ENCODE measurements at places on chromosomes 3 and 15. TPM values are rescaled to one million over a fixed set of nuclear protein-coding genes. Genes with fewer than 3 reads are reported as not detected.

GRCh38 chr3:110576960-110577359, 494.7 kb upstream of the NECTIN3 start:
- DNase-seq = peak; percentile 82

GRCh38 chr15:58026051-58026450, 39.5 kb downstream of the ALDH1A2 start:
- DNase-seq = no peak

DNA sequence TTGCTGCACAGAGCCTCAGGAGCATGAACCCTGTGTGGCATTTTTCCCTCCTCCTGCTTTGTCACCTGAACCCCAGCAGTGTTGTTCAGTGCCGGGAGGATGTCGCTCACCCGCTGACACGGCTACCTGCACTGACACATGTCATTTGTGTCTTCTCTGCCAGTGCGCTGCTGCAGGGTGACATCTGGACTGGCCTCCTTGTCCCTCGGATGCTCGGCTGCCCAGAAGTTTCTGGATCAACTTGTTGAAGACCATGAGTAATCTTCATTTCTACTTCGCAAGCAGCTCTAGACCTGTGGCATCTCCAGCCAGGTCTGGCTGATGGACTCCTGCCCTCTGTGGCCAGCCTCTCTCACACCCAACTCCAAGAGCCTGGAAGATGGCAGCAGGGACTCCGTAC, 311.1 kb upstream of the C2CD4B start:
- DNase-seq = no peak

DNA sequence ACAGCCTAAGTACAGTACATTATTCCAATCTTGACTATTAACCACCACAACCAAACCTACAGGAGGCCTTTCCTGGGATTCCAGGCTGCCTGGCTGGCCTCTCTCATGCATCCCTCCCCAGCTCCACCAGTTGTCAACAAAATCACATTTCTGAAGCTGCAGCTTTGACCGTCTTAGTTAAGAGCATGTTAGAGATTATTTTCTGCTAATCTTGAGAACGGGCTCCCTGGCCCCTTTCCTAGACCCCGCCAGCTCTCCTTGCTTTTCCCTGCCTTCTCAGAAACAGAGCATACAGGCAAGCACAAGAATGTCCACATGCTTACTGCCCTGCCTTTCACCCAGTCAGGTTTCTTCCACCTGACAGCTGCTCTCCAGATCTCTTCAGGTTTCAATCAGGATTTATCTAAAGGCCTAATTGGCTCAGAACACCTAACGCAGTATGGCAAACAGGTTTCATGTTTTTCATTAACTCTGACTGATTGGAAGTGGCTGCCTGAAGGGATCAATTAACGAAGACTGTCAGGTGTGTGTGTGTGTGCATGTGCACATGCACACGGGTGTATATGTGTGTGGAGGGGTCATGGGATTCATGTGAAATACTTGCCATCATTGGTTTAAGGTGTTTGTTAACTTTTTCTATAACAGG, 12.3 kb downstream of the KY start:
- DNase-seq = no peak

DNA sequence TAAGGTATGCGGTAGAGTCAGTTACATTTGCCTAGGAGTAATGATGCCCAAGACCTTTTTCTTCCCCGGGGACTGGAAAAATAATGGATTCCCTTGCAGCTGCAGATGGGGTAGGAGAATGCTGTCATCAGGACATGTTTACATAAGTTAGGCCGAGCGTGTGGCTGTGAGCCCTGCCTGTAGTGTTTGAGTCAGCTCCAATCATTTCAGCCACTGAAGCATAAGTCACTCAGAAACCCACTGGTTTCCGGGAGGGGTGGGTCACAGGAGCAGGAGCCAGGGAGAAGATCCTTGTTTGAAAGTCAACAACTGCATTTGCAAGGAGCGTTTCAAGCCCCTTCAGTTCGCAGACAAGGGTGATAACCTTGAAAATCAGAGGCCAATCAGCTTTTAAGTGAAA, 562.3 kb downstream of the MCTP2 start:
- DNase-seq = peak; percentile 78

- DNase-seq = no peak
These were observed 64.0 kb upstream of the TTBK2 start for GRCh38 chr15:42984493-42985034.

DNA sequence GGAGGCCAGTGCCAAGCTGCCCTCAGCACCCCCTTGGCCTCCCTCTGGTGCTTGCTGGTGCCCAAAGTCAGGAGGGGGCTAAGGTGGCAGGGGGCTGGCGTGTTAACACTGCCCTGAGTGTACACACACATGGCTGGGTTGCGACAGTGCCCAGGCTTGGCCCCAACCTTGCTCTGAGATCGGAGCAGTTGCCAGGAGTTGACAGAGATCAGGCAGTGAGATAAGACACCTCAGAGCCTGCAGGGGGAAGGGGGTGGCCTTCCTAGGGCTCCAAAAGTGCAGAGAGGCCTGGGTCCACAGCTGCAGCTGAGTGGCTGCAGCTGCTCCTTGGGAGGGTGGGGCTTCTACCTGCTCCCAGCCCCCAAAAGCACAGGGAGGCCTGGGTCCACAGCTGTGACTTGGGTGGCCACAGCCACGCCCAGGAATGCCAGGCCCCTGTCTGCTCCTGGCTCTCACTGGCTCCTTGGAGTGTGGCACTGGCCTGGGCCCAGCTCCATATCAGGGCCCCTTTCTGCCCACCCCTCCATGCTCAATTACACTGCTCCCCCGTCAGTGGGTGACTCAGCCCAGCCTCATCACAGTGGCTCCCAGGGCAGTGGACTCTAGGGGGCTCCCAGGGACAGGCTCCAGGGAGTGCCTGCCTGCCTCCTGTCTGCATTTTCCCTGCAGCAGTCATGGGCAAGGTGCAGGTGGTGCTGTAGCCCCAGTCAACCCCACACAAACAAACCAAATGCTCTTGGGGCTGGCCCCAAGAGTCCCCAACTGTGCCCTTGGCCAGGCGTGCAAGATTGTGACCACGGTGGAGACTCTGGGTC, 56.4 kb upstream of the C15orf39 start:
- DNase-seq = no peak

GRCh38 chr3:174325171-174325570, 534.0 kb upstream of the NAALADL2 start:
- DNase-seq = no peak

Gene FBXL2
- 16.2 TPM for total RNA-seq

Gene TRH
- total RNA-seq = not detected

GRCh38 chr15:99006904-99007495, 592 bp downstream of the PGPEP1L start:
- no peak for DNase-seq

Gene FOXL2NB
- total RNA-seq = not detected

DNA sequence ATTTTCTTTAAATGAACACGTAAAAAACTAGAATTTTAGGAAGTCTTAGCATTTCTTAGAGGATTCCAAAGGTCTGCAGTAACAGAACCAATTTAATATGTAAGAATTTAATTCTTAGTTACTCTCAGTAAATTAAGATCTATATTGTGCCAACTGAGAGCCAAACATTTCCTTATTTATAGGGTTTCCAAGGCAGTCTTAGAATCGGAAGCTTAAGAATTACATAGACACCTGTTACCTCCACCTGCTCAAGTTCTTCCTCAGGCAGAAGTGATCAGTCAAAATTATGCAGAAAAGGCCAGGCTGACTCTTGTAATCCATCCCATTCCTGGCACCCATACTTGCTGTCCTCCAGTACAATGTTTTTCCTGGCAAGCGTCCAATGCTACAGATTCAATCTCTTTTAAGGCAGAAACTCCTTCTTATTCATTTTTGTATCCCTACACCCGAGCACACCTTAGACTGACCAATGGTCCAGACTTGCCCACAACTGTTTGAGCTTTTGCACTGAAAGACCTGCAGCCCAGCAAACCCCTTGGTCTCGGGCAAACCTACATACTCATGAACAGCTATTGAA, 64.3 kb downstream of the NCEH1 start:
- peak; percentile 80 for DNase-seq

Gene DNASE1L3
- not detected for total RNA-seq

- no peak for DNase-seq
These were observed 5.8 kb upstream of the CAMP start for GRCh38 chr3:48217449-48217848.

Gene HHATL
- not detected for total RNA-seq

Gene CCR2
- not detected for total RNA-seq

DNA sequence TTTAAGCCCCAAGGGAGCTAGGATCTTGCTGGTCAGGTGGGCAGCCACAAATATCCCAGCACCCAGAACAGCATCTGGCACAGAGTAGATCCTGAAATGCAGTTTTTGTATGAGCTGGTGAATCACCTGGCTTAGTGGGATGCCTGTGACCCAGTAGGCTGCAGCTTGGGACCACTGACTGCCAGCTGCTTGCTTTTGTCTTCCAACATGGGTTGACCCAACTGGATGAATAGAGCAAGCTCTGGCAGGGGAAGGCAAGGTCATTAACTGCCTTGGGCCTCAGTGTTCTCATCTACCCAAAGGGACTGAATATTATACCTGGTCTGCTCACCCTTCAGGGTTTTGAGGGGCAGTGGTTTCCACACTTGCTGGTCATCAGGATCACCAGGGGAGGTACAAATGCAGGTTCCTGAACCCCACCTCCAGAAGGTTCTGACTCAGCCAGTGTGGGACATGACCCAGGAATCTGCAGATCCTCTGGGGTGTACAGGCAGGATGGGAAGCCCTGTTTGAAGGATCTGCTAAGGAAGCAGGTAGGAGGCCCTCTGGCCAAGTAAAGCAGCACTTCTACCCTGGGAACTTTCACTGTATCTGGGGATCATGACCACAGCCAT, 55.4 kb downstream of the ITGA11 start:
- DNase-seq = no peak

GRCh38 chr3:14991818-14992612, 44.6 kb downstream of the NR2C2 start:
- DNase-seq = no peak

Gene TICRR
- total RNA-seq = 1.2 TPM

DNA sequence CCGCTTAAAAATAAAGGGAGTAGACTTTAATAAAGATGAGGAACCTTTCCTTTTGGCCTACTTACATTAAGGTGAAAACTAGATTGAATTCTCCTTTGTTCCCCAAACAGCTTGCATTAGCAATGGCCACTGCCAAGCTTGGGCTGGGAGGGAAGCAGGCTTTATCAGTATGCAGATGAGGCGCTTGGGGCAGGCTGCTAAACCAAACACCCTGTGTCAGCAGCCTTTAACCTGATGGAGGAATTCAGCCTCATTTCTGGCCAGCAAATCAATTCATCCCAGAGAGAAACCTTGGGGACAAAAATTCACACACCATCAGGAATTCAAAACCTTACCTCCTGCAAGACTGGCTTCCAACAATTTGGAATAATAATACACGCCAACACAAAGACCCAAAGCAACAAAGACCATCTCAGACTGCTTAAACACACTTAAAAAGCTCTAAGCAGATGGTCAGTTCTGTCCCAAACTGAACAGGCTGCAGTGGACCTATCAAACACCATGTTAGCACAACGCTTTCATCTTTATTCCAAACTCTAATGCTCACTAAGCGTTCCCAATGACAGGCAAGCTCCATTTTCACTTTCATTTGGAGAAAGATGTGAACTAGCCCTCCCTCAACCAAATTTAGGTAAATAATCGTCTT, 255.1 kb upstream of the CMC1 start:
- DNase-seq = no peak

GRCh38 chr3:31895471-31895870, 85.6 kb downstream of the OSBPL10 start:
- peak; percentile 48 for DNase-seq

Gene CTXN2
- total RNA-seq = not detected

GRCh38 chr3:13574083-13574797, 25.3 kb downstream of the FBLN2 start:
- no peak for DNase-seq

GRCh38 chr3:11452885-11453847, 181.0 kb downstream of the ATG7 start:
- peak; percentile 73 for DNase-seq

GRCh38 chr3:52279596-52279995, 1.1 kb upstream of the WDR82 start:
- DNase-seq = no peak

DNA sequence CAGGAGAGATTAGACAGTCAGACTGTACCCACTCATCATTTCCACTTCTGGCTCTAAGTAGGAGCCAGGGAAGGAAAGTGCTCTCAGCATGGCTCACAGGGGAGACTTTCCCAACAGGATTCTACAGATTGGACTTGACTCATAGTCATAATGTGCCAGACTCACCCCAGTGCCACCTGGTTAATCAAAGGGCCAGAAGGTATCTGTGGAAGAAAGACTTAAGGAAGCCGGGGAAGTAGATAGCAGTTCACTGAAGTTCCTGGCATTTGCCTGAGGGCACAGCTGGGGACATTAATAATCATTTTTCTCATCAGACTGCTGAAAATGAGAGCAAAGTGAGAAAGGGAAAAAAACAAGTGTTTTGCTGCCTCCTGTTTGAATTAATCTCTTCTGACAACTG, 717.5 kb downstream of the TUSC7 start:
- DNase-seq = no peak

DNA sequence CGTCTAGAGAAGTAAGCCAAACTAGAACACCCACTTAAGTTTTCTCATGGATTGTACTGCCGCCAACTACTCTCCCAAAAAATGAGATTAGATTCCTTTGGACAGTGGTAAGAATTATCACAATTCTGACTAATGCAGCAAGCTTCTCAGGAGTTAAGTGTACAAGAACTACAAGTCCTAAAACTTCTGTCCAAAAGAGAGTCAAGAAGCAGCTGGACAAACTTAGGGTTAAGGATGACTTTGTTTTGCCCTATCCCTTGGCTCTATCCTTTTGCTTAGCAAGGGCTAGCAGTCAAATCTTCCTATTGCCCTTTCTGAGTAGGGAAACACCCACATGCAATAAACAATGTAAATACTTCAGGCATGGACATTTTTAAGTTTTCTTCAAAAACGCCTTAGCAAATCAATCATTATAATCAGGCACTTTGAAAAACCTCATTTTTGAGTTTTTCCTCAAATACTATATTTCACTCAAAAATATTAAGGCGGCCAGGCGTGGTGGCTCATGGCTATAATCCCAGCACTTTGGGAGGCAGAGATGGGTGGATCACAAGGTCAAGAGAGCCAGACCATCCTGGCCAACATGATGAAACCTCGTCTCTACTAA, 19.5 kb downstream of the RAF1 start:
- peak; percentile 48 for DNase-seq

- peak; percentile 57 for DNase-seq
These were observed 55.9 kb upstream of the PLCL2 start for GRCh38 chr3:16828815-16829214.

DNA sequence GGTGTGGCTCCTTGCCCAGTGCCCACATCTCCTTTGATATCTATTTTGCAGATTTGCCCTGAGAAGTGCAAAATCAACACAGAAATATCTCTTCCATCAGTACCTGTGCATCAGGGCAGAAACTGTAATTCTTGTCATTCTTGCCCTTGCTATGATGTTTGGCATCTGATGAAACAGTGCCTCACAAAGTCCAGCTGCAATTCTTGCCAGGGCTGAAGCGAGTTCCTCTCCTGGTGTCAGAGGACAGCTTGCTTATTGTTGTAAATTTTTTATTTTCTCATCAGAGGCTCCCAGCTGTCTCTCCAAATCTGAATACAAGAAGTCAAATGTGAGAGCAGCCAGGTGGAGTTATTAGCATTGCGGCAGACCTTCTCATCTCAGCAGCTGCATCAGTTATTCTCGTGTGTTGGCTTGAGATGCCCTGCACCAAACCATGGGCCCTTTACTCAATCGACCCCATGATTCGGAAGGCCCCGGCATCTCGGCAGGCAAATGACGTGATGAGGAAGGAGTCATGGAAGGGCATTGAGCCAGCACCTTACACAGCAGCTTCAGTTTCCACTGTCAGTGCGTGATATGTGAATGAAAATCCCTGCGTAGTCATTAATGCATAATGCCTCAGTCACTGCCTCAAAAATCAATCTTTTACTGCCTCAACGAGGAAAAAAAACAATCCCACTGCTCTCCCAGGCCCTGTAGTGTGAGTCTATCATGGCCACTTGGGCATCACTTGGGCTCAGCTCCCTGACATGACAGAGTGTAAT, 93.4 kb downstream of the CCNL1 start:
- DNase-seq = peak; percentile 88

Gene BTLA
- not detected for total RNA-seq

Data from fibroblast of lung (primary cell).